ENCODE measurements at places on chromosomes 1 and 21.

DNA sequence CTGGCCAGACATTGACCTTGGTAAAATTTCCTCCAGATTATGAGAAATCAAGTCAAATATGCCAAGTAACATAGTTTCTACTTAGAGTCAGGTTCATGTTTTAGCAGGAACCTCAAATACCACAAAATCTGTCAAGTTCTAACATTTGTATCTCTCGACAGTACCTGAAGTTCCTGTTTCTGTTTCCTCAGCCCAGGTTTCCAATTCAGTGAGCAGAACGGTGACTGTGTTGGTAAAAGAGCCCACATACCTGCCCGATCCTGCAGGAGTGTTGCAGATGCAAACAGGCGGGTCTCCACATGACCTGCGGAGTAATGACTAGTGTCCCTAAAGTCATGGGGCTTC, 57.9 kb upstream of the LGALS8 start:
- DNase-seq = no peak

DNA sequence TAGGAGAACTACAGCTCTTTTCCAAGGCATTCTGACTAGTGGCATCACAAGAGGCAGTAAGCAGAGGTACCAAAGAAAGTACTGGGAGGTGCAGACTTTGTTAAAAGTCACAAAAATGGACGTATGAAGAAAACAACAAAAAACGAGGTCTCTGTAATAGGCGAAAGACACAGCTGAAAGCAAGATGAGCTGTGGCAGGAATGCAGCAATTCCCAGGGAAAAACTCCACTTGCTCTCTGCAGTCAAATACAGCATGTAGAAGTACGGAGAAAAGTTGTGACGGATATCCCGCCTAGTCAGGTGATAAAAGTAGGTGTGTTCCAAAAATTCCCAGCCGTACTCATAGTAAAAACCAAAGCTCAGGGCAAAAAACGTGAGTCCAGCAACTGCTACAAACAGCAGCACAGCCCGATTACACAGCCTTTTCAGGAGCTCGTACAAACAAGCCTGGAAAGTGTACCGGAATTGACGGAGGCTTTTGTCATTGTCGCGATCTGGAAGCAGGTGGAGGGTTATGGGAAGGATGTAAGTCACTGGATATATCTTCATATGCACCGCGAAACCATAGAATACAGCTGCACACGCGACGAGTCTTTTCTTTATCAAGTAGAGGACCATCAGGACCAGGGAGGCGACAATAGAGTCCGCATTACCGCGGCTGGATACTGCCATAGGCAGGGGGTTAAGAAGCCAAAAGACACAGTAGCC, 979 bp downstream of the PIGM start:
- peak; percentile 9 for DNase-seq

DNA sequence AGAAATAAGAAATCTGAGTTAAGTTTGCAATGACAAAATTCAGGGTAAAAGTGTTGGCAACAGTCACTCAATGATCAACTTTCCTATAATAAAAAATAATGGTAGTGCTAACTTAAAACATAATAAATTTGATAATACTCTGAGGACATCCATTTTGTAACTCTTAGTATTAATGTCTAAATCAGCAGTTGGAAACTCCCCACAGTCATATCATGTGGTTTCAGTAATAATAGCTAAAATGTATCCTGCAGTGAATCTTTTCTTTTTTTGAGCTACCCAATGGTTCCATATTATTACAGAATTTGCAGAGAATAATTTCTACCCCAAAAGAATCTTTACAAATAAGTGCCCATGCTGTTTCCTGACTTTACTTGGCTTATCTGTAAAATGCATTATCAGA, 286.7 kb downstream of the PTPRC start:
- DNase-seq = no peak

DNA sequence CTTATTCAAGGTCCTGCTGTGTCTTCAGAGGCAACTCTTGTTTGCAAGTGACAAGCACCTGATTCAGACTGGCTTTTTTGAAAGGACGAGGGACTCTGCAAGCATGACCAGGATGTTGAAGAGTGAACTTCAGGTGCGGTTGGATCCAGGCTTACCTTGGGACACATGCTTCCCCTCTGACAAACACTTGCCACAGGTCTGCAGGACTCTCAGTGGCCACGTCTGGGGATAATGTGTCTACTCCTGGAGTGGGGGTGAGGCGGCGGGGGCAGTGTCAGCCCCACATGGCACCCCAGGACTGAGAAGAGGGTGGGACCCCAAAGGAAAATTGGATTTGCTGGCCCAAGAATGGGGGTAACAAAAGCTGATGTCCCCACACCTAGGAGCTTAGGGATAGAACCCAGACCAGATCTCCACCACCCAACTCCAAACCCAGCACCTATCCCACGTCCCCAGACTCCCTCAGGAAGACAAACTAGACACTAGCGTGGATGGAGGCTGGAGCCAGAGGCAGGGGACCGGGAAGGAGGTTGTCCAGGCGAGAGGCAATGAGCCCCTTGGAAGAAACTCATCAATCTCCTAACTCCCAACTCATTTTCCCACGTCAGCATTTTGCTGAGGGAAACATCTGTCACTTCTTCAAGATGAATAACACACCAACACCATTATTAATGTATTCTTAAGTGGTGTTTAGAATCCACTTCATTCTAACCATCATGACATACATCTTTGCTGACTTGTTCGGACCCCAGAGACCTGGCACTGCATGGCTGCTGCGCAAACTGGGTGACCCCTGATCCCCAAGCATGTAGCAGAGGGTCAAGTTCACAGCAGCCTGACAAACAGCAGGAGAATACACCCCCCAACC, 32.0 kb upstream of the LAPTM5 start:
- DNase-seq = no peak

GRCh38 chr1:2833454-2834145, 32.1 kb upstream of the TTC34 start:
- DNase-seq = no peak

DNA sequence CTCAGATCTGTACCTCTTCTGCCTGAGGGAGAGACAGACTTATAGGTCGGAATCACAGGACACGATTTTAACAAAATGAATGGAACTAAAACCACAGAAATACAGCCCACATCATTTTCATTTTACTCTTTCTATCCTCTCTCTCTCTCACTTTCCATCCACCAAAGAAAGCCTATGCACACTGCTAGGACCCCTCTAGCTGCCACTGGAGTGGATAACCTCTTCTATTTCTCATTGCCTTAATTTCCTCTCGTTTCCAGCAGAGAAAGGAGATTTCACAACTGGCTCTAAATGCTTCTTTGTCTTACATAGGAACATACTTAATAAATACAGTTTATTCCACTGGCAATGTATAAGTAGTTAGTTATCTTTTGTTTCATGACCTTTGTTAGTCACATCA, 867.8 kb upstream of the ADGRL4 start:
- DNase-seq = no peak

DNA sequence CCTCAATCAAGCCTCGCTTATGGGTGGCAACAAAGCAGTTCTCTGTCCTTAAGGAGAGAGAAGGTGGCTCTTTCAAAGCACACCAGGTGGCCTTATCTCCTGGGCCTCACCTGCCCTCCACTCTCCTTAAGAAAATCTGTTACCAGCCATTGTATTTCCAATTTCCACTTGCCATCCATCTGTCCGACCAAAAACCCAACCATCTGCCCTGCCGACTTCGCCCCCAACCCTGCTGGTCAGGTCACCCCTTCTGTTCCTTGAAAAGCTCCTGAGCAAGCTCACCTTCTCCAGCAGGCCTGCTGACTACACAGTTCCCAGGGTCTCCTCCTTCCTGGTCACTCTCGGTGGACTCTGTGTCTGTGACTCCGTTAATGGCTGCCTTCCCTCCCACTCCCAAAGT, 619 bp upstream of the IGFN1 start:
- DNase-seq = no peak

DNA sequence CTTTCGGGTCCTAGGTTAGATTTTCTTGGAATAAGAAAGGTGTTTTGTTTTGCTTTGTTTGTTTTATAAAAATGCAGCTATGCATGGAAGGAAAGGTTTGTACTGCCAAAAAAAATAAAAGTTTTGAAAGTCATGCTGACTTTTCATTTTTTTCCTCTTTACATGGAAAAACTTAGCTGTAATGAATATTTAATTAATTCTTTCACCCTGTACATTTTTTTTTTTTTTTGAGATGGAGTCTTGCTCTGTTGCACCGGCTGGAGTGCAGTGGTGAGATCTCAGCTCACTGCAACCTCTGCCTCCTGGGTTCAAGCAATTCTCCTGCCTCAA, 48.7 kb downstream of the NENF start:
- DNase-seq = no peak

DNA sequence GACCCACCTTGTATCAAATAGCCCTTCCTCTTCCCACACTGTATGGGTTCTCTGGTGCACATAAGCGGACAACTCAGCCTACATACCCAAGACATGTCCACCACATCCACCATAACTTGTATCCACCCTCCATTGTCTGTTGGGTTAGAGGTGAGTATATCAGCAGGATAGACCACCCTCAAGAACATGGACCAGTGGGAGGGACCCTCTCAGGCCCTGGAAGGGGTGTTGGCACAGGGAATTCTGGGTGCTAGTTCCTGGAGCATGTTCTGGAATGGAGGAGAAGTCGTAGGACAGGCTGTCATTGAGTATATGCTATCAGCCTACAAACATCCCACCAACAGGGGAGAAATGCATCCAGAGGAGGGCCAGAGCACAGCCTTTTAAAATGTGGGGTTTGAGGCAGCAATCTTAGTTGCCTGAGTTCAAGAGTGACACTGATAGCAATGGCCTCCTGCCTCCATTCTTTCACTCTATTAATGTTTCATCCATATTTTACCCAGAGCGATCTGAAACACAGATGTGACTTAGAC, 7.5 kb downstream of the CD55 start:
- DNase-seq = no peak

- DNase-seq = no peak
These were observed 69.5 kb downstream of the TRIM11 start for GRCh38 chr1:228337031-228337564.

DNA sequence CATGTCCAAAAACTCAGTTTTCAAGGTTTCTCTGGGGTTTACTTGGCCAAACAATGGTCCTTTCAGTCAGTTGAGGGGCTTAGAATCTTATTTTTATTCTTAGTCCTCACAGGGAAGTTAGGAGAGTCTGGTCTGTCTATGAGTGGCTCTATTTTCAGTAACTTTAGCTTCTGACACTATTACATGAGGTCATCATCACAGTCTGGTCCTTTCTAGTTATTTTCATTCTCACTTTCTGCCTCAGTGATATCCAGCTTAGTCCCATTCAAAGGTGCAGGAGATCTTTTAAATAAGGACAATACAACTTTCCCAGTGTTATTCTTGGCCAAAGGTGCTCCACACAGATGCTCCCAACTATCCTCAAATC, 30.0 kb upstream of the FGGY start:
- no peak for DNase-seq

Measured in stimulated activated CD4-positive, alpha-beta T cell treated with anti-CD3 and anti-CD28 coated beads, Interleukin-1b, Interleukin-23, amount 100 ng/mL, for 48 hours (primary cell).